Stimulated activated CD4-positive, alpha-beta T cell treated with anti-CD3 and anti-CD28 coated beads, Interleukin-15, amount 100 ng/mL, for 48 hours (primary cell): ENCODE measurements at places on chromosomes 13 and 19.

- DNase-seq: no peak
Observed at GRCh38 chr13:28610996-28611395, 47.9 kb upstream of the POMP start.

GRCh38 chr13:71149498-71150363, 717.3 kb downstream of the DACH1 start:
- no peak for DNase-seq

- no peak for DNase-seq
Observed at GRCh38 chr13:77345150-77345780, 18.4 kb upstream of the MYCBP2 start.

DNA sequence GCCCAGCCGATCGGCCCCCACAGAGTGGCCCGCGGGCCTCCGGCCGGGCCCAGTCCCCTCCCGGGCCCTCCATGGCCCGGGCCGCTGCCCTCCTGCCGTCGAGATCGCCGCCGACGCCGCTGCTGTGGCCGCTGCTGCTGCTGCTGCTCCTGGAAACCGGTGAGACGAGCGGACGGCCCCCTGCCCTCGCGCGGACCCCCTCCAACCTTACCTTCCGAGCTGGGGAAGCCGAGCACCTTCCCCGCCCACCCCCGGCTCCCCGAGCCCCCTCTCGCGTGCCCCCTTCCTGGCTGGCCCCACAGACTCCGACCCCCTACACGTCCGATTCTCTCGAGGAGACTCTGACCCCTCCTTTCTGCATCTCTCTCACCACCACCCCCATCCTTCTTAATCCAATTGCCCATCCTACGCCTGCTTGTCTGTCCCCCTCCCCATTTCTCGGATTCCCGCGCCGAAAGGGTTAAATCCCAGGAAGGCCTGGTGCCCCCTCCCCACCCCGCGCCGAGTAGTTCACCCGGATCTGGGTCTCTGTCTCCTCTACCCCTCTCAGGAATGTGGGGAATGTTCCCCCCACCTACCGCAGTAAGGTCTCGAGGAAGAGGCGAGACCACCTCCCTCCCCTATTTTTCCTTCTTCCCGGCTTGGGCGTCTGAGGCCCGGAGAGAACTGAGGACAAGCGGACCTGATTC, 502 bp downstream of the NECTIN2 start:
- no peak for DNase-seq

- DNase-seq: no peak
Observed at GRCh38 chr19:48382286-48382685, 9.1 kb downstream of the KDELR1 start.

GRCh38 chr19:32308431-32309077, 36.9 kb upstream of the ZNF507 start:
- no peak for DNase-seq

- no peak for DNase-seq
Observed at GRCh38 chr13:65843314-65843731, 1386.8 kb downstream of the PCDH9 start.

DNA sequence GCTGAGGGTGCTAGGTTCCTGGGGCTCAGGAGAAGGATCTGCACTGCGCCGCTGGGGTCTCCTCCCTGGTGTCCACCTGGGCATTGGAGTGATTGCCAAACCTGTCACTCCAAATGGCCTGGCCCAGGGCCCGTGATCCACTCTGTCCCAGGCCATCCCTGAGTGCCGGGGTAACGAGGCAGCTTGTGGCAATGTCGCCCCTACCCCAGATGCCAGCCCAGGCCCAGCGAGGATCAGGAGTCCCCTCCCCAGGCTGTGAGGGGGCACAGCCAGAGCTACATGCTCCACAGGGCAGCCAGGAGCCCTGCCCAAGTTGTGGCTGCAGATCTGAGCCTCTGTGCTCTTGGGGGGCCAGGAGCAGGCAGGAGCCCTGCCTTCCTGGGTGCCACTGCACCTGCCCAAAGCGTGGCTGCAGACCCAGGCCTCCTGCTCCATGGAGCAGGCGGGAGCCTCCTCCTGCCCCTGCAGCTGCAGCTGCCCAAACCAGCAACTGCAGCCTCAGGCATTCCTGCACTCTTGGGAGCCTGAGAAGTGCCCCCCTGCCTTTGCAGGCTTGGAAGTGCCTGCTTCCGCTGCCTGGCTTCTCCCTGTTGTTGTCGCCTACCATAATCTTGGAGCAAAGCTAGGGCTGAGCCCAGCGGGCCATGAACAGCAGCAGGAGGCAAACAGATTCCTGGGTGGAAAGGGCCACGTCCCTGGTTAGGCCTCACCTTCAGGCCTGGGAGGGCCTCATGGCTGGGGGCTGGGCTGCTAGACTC, 4.6 kb downstream of the IGFL4 start:
- no peak for DNase-seq

DNA sequence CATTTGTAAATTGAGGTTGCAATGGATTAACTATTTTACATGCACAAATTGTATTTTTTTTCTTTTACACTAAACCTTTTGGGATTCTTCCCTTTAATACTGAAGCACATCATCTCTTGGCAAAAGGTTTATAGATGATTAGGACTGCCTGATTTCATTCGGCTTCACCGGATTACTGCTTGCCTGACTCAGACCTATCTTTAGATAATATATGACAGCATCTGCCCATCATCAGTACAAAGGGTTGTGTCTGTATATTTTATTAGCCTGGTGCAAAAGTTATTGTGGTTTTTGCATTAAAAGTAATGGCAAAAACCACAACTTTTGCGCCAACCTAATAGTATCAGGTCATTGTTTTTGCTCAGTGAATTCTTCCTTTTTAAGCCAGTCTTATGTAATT, 316.2 kb upstream of the HTR2A start:
- DNase-seq: no peak

GRCh38 chr19:2848616-2849015, 7.3 kb downstream of the ZNF555 start:
- no peak for DNase-seq

- DNase-seq: no peak
Observed at GRCh38 chr13:94412870-94413597, 66.4 kb downstream of the DCT start.

GRCh38 chr13:62280590-62280989, 864.9 kb upstream of the PCDH20 start:
- DNase-seq: no peak

DNA sequence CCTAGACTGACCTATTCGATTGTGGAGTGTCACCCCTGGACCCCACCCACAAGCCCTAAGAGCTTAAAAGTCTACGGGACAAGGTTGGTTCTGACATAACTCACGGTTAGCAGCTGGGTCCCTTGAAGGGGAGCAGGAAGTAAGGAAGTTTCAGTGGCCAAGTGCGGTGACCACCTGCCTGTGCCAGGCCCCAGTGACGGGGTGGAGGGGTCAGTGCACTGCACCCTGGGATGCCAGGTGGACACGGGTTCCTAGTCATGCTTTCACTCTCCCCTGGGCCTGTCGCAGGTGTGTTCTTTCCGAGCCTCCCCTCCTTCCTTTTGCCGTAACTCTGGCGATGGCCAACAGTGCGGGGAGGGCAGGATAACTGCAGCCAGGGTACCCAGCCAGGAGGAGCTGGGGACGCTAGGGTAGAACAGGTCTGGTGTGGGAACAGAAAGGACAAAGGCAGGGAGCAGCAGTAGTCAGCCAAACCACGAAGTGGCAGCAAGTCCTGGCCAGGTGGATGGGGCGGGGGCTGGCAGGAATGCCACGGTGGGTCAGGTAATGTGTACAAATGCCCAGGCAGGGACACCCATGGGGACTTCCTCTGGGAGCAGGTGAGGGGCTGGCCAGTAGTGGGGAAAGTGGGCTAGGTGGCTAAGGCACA, 58.3 kb downstream of the RGCC start:
- no peak for DNase-seq

DNA sequence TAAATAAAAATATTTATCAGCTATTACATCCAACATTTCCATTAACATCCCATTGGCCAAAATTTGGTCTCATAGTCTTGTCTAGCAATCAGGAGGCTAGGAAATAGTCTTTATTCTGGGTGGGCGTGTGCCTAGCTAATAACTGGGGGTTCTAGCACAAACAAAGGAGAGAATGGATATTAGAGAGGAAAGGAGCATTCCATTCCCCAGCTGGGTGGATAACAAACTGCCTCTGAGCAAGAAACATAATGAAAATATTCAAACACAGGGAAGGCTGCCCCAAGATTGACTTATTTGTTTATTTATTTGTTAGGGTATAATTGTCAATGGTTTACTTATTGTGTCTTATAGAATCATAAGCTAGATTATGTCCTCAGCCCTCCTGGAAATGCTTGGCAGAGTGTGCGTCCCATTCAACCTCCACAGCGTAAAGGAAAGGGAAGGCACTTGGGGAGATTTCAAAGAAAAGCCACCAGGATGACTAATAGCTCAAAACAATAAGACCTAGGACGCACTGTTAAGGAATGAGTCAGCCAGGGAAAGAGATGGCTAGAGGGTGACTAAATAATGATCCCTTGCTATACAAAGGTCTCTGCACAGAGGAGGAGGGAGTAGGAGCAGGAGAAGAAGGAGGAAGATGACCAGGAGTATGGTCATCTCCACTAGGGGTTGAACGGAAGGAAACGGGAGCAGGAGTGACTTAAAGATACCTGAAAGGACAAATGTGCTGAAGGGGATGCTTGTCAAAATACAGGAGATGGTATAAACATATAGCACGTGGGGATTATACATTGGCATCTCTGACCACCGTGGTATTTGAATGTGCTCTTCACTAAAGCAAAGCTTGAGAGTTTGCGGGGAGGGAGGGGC, 23.5 kb upstream of the USP12 start:
- DNase-seq: no peak

DNA sequence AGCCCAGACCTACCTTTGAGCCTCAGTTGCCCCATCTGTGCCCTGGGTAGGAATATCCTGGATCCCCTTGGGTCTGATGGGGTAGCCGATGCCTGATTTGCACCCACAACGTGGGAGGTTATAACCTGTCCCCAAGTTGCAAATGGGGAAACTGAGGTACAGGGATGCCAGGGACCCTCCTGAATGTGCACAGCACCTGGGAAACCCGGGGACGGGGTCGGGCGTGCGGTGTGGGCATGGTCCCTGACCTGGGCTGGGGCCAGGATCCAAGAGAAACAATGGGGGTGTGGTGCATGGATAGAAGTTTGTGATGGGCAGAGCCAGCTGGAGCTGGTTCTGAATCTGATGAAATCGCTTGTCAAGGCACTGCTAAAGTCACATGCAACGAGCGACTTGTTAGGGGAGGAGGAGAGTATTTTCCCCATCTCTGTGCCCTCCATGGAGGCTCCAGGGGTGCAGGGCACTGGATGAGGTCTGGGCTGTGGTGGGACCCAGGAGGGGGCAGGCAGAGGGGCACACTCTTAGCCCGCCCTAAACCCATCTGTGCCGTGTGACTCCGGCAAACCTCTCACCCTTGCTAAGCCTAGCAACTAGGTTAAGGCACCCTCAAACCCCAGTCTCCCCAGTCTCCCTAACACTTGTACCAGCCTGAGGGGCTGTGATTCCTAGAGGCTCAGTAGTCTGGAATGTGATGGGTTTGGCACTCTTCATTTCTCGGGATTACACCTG, 749 bp downstream of the GDF15 start:
- DNase-seq: no peak

- DNase-seq: no peak
Observed at GRCh38 chr19:5803441-5803751, 1.5 kb upstream of the NRTN start.
